ENCODE measurements at places on chromosomes 7 and 10.

GRCh38 chr7:14009453-14010418 is 20.3 kb upstream of the ETV1 start:
- no peak for DNase-seq

- no peak for DNase-seq
These were observed 16.2 kb upstream of the SLC26A4 start for GRCh38 chr7:107644309-107644974.

DNA sequence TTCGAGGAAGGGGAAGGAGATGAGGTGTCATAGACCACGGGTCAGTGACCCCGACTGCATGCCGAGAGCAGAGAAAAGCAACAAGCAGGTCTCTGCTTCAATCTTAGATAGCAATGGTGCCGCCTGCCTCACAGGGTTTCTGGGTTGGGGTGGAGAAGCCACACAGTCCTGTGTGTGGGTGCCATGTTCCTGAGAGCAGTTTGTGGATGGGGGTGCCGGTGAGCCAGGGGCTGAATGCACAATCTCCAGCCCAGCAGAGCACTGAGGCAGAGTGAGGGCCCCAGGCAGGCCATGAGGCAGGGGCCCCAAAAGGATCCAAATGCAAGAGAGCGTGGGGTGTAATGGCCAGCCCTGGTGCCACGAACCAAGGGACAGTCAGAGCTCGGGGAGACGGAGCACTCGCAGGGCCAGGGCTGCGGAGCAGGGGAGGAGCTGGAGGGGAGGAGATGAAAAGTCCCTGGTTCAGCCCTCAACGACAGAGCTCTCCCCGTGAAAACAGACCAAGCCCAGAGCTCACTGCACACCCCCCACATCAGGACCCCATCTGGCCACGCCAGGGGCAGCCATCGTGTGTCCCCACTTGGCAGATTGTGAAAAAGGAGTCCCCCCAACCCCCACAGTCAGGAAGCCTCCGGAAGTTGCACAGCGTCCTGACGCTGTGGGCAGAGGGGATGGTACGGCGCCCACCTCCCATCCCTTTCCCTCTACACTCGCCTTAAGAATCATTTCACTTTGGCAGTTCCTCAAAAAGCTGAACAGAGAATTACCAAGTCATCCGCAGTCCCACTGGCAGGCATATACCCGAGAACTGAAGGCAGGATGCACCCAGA is 19.9 kb downstream of the WDR86 start:
- no peak for DNase-seq

- DNase-seq = no peak
These were observed 28.2 kb upstream of the MPP7 start for GRCh38 chr10:28331066-28331465.

DNA sequence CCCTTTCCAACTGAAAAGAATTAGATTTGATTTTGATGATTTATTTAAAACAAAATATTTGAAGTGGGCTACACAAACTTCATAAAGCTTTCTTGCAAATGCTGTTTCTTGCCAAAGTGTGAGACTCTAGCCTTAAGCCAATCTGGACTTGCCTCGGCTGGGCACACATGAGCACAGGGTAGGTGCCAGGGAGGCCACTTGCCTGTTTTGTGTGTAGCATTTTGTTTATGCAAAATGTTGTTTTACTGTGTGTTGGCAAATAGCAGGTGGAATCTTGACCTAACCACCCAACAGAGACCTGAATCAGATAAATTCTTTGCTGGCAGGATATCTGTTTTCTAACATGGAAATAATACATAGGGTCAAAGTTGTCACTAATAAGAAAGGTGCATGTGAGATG is 161.1 kb downstream of the BMPER start:
- no peak for DNase-seq

DNA sequence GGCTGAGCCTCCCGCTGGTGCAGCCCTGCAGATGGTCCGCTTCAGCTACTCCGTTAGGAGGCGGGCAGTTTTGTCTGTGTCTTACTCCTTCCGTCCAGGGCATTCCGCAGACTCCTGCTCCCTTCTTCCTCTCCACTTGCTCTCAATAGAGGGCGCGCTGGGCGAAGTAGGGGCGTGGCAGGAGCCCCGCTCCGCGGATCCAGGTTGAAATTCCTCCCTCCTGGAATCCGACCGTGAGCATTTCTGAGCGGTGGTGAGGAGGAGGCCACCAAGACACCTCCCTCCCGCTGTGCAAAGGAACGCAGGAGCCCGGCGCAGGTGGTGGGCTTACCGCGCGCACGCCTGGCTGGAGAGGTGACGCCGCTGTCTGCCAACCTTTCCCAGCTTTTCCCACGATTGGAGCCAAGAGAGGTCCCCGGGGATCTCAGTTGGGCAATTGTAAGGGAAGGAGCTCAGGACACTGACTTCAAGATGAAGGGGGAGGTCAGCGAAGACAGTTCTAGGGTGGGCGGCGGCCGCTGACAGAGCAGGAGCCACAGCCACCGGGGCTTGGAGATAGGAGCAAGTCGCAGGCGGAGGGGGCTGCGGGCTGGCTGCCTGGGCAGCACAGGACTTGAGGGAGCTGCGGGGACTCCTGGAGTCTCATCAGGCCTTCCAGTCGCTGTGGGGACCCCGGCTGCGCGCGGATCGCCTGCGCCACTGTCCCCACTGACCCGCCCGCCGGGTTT is 1011.3 kb downstream of the XPNPEP1 start:
- DNase-seq = no peak

GRCh38 chr7:114922026-114922651 is at the start of gene MDFIC:
MDFIC (plus strand) TSS chr7:114922094; CDS start chr7:114923034, 940 bp downstream.
- peak; percentile 42 for DNase-seq

GRCh38 chr7:46129831-46130230 is 208.8 kb upstream of the IGFBP3 start:
- DNase-seq = no peak

DNA sequence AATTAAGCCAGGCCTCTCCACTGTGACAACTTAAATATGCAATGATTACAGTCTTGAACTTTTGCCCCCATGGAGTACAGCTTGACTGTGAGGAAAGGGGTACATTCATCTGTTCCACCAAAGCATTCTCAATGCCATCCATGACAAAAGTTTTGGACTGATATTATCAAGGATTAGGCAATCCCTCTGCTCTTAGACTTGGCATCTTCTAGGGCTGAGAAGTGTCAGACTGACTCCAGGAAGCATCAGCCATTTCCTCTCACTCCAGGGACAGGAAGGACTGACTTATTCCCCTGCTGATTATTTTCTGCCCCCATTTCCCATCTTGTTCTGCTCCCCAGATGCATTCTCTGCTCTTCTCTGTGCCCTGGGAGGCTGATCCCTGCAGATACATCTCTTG is 69.7 kb downstream of the ZNF365 start:
- DNase-seq = no peak

- no peak for DNase-seq
These were observed 606.6 kb upstream of the DPP6 start for GRCh38 chr7:153445641-153446040.

GRCh38 chr10:70232155-70232858 is 922 bp downstream of the PPA1 start:
- no peak for DNase-seq
